Dorsolateral prefrontal cortex (tissue), 122 donors: ENCODE measurements at places on chromosomes 7 and 10. TPM values are rescaled to one million over a fixed set of nuclear protein-coding genes. Genes with fewer than 3 reads are reported as not detected.

DNA sequence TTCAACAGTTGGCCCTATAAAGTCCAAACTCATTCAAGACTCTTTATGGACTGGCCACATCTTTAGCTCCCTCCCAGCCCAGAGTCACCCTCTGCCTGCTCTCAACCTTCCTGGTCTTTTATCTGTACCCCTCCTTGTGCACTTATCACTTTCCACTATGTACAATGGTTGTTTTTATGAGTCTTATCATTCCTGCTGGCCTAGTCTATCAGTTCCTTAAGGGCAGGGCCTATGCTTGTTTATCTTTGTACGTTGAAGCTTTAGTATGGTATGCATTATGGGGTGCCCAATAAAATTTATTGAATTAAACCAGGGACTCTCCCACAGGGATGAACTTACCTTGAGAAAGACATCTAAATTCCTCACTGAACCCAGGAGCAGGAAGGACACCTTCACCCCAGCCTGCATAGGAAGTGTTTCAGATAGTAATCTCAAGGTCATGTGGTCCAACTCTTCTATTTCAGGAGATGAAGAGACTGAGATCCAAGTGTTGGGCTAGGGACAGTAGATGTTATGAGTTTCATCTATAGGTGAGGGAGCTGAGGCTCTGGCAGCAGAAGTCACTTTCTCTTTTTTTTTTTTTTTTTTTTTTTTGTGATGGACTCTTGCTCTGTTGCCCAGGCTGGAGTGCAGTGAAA is 13.3 kb upstream of the PDCD4 start:
- no peak for DNase-seq

DNA sequence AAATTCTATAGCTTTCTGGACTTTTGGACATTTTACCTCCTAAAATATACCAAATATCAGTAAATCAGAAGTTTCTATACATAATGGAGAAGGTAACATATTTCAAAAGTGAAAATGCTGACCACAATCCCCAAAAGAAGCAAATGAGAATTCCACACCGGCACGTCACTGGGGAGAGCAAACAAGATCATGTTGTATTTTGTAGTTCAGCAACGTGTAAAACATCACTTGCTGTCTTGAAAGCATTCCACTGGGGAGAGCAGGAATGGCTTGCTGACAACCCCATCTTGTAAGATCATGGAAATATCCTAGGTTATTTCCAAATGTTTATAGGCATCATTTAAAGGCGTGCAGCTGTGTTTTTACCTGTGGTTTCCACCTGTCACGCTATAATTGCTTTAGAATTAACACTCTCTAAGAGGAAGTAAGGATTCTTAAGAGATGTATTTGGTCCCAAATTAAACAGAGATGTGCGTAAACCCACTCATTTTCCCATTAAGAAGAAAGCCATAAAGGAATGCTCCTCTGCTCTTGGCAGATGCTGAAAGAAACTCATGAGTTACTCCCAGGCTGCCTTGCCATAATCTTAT is 397.1 kb upstream of the POT1 start:
- no peak for DNase-seq

DNA sequence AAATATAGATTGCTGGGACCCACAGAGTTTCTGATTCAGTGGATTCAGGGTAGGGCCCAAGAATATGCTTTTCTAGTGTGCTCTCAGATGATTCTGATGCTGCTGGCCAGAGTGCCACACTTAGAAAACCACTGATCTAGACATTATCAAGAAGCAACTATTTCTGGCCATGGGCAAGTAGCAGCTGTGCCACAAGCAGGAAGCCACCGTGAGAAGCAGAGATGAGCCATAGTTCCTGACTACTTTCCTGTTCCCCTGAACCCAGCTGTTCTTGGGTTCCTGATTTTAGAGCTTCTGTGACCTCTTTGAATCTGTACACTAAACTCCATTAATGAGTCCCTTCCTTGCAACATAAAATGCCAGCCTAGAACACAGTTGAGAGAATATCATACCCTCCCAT is 38.1 kb upstream of the PIK3AP1 start:
- no peak for DNase-seq

DNA sequence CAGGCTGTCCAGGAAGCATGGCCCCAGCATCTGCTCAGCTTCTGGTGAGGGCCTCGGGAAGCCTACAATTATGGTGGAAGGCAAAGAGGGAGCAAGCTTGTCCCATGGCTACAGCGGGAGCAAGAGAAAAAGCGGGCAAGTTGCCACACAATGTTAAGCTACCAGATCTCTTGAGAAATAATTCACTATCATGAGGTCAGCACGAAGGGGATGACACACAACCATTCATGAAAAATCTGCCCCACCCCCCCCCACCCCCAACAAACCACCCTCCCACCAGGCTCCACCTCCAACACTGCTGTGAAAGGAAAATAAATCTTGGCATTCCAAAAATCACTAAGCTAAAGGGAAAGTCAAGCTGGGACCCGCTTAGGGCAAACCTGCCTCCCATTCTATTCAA is 545.8 kb upstream of the NRP1 start:
- DNase-seq: no peak

- DNase-seq: no peak
These were observed 93.1 kb downstream of the CDK14 start for GRCh38 chr7:90689260-90689659.

DNA sequence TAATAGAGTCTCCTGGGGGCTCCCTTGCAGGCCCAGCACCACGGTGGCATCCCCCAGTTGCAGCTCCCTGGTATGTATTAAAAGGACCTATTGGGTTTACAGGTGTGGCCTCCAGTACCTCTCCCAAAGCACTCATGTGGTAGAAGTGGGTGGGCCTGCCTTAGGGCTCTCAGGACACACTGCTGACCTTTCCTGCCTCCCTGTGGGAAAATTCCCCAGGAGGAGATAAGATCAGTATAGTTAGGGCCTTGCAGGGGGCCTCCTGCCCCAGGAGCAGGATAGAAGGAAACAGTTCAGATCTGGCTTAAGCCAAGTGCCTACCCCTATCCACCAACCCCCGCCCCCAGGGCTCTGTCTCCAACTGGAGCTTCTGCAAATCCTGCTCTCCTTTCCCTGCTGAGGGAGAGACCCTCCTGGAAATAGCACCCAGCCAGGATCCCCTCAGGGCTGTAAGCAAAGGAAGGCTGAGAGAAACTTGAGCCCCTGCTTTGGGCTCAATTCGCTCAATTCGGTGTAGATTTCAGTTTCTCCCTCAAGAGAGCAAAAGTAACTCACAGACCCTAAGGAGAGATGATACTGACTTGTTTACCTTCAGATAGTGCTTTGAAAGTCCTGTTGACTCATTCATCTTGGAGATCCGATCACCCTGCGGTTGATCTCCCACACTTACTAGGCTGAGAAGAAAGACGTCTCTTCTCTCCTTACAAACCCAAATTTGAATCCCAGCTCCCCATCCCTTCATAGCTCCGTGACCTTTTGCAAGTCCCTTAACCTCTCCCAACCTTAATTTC is 130.6 kb downstream of the WDR11 start:
- DNase-seq: no peak

DNA sequence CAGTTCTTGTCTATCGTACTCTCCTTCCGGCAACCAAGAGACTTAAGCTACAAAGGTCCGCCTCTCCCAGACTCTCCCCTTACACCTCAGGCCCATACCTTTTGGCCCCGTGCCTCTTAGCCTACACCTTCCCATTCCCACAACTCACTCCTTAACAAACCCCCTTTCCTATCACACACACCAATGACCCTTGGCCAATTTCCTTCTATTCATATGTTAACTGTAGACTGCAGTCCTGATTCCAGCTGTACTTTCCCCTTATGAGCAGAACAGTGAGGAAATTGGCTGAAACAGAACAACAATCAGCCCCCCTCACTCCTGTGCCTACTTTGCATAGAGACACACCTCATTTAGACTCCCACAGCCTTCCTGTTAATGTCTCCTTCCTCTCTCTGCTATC is 1.4 kb upstream of the TMEM139 start:
- DNase-seq: no peak

GRCh38 chr7:48255046-48255445 is 83.8 kb downstream of the ABCA13 start:
- no peak for DNase-seq

- DNase-seq: peak; percentile 65
These were observed 37.5 kb downstream of the TAS2R41 start for GRCh38 chr7:143514995-143515735.

- DNase-seq: no peak
These were observed 2.7 kb downstream of the SKIDA1 start for GRCh38 chr10:21522631-21523406.

DNA sequence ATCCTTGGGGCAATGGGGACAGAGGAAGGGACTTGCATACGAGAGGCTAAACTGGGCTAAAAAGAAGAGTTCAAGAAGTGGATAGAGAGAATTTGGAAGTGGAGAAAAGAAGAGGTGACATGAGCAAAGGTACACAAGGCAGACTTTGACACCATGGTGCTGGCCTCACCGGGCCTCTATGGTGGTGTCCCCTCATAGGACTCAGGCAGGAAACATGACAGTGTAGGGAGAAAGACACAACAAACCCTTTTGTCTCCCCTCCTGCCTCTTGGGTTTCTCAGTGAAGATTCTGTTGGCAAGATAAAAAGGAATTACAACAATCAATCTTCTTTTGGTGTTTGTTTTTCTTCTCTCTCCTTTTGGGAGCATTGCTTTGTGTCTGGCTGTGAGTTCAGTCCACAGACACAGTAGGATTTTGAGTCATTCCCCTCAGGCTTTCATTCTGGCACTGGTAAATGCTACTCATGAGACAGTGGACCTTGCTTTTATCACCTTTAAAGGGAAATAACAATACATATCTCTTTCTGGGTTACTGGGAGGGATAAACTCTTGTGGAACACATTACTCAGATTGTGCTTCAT is 827.7 kb downstream of the TNS3 start:
- DNase-seq: no peak

DNA sequence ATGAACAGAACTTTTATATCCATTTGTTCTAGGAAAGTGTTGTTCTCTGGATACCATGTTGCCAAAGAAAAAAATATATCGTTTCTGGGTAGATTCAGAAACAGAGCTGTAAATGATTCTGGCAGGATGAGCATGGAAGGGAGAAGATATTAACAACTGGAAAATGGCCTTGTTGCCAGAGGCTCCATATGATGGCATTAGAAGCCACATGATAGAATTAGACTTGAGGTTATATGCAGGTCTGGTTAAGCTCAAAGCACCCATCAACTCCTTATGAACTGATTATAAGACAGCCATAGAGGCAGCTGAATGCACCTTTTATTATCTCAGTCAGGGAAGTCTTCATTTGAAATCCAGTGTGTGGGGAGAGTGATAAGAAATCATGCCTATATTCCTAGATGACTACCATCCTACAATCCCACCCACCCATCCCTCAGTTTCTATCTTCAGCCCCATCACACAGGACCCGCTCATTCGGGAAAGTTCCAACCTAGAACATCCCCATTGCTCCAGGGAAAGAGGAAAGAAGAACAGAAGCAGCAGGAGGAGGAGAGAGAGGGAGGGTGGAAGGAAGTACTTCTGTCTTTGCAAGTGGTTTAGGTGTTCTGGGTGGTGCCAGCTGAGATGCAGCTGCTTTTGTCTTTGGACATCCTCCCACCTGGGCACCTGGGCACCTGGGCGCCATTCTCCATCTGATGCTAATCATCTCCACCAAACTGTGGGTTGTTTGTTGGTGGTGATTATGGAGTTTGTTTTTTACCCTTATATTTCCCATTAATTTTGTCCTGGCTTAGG is 25.5 kb upstream of the TRIL start:
- no peak for DNase-seq

The SLC26A3 gene
- not detected for total RNA-seq

The UTF1 gene
- not detected for total RNA-seq

The TDRD1 gene
- 2.3 TPM for total RNA-seq

The CNPY1 gene
- total RNA-seq: 0.32 TPM

The JCAD gene
- 60.4 TPM for total RNA-seq
